ENCODE measurements at places on chromosomes 12 and 14.
A peak's percentile ranks its signal among the peaks of the same experiment; 100 is the strongest.

- DNase-seq: peak; percentile 82
These were observed 15.5 kb upstream of the MLXIP start for GRCh38 chr12:122062832-122063693.

- DNase-seq: peak; percentile 64
These were observed 1.4 kb downstream of the ADIPOR2 start for GRCh38 chr12:1692226-1692625.

- DNase-seq: no peak
These were observed 19.7 kb downstream of the BTBD6 start for GRCh38 chr14:105267820-105268548.

DNA sequence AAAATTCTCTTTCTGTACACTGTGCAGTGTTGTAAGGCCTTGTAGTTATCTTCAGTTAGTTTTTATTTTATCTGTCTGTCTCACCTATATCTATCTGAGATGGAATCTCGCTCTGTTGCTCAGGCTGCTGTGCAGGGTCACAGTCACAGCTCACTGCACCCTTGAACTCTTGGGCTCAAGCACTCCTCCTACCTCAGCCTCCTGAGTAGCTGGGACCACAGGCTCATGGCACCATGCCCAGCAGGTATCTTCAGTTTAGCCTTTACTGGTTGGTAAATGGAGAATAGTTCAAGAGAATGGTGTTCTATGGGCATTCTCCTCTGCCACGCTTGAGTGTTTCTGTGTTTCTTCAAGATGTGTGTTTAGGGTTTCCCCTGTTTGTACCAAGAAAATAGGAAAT, 13.6 kb downstream of the TULP3 start:
- DNase-seq: no peak

DNA sequence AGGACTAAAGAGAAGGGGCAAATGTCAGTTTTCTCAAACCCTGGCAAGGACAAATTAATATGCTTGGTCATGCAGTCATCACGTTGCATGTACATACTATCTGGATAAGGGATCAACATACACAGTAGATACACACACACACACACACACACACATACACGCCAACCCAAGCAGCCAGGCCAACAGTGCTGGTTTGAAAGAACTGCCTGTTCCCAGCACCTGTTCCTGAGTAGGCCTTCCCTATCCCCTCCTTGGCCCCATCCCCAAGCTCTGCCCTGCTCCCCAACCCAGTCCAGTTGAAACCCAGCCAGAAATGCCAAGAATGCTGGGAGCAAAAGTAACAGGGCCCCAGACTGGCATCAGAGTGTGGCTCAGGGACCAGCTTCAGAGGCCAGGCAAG, 4.4 kb downstream of the ITGA7 start:
- DNase-seq: no peak

DNA sequence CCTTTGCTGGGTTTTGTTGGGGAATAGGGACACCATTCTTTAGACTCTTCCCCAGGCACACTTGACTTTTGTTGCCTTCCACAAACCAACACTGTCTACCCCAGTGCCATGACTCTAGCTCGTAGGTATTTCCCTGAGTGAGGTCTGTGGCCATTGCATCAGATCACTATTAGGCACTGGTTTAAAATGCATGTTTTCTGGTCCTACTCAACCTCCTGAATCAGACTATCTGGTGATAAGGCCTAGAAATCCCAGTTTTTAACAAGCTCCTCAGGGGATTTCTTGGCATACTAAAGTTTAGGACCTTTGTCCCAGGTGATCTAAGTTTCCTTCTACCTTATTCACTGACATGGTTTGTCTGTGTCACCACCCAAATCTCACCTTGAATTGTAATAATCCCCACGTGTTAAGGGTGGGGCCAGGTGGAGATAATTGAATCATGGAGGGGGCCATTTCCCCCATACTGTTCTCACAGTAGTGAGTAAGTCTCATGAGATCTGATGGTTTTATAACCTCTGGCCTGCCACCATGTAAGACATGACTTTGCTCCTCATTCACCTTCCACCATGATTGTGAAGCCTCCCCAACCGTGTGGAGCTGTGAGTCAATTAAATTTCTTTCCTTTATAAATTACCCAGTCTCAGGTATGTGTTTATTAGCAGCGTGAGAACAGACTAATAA, 87.8 kb upstream of the PSMC1 start:
- DNase-seq: no peak

DNA sequence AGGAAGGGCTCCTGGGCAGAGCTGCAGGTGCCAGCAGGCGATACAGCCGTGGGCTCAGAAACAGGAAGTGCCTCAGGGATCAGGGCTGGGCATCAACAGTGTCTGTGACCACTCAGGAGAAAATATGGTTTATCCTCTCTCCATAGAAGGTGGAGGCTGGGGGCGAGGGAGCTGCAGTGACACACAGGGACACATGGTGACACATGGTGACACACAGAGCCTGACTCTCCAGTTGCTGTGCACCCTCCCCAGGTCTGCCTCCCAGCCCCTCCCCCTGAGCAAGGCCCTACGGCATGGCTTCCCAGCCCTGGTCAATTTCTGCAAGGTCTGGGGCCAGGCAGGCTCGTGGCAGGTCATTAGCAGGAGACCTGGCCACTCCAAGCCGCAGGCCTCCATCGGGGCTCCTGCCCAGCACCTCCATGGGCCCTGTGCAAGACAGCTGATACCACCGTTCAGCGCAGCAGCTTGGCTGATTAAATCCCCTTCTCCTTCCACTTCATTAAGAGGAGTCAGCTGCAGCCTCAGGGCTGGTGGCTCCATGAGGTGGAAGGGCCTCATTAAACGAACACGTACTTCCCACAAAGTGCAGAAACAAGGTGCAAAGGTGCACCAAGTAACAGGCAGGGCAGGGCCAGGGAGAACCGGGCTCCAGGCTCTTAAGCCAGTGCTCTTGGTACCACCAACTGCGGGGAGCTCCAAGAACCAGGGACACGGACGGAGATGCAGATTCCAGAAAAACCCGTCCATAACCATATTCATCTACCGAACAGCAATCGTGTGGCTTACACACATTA, 60.7 kb downstream of the CCNK start:
- DNase-seq: no peak

DNA sequence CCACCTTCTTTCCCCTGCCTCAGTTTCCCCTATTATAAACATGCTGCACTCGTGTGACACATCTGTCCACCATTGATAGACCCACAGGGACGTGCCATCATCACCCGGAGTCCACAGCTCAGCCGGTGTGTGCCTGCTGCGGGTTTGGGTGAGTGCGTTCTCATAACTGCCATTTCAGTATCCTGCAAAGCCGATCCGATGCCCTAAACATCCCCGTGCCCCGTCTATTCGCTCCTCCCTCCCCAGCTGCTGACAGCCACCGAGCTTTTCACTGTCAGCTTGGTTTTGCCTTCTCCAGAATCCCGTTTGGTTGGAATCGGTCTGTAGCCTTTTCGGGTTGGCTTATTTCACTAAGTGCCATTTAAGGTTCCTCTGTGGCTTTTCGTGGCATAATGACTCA, 3.9 kb downstream of the LRCOL1 start:
- DNase-seq: no peak

GRCh38 chr12:59977779-59978178, 381.9 kb downstream of the SLC16A7 start:
- no peak for DNase-seq

- DNase-seq: no peak
These were observed 53.7 kb upstream of the PLEKHA5 start for GRCh38 chr12:19075711-19076340.

DNA sequence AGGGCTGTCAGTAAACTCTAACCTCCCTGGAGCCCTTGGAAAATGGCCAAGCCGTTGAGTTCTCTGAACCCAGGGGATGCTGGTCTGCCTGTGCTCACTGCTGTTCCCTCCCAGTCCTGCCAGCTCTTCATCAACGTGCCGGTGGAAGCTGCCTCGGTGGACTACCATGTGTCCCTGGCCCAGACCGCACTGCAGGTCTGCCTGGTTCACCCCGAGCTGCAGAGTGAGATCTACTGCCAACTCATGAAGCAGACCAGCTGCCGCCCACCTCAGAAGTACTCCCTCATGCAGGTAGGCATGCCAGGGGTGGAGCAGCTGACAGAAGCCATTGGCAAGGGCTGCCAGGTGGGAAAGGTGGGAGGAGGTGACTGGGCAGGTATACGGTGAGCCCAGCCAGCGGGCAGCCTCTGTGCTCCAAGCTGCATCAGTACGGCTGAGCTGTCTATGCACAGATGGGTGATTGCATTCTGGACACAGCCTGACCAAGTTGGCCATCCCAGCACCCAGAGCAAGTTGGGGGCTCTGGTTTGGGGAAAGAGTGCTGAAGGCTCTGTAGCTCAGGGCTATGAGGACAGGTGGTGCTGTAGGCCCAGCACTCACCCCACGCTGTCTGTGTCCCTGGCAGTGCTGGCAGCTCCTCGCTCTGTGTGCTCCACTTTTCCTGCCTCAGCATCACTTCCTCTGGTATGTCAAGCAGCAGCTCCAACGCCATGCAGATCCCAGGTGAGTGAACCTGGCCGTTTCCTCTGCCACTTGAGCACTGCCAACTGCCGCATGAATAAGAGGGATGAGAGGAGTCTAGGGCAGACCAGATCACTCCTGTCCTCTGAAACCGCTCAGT, 21.9 kb downstream of the PIGH start:
- no peak for DNase-seq

- no peak for DNase-seq
These were observed 219.6 kb downstream of the CCDC91 start for GRCh38 chr12:28409892-28410291.

GRCh38 chr12:117155278-117156060, 34.8 kb downstream of the FBXO21 start:
- no peak for DNase-seq

DNA sequence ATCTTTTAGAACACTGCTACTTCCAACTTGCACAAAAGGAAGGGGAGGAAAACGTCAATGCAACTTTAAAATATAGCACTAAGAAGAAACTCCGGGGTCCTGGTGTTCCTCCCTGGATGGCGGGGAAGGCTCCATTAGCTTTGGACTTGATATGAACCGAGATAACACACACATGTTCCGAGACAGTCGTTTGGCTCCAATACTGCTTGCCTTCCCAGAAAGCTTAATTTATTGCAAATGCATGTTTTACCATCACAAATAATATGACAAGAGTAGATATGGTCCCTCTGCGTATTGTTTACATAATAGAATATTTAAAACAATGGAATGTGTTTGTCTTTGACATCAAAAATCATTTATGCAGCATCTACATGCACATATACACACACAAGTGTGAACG, 87.6 kb upstream of the CLMN start:
- no peak for DNase-seq

GRCh38 chr12:52037248-52037861, 13.9 kb upstream of the NR4A1 start:
- no peak for DNase-seq

DNA sequence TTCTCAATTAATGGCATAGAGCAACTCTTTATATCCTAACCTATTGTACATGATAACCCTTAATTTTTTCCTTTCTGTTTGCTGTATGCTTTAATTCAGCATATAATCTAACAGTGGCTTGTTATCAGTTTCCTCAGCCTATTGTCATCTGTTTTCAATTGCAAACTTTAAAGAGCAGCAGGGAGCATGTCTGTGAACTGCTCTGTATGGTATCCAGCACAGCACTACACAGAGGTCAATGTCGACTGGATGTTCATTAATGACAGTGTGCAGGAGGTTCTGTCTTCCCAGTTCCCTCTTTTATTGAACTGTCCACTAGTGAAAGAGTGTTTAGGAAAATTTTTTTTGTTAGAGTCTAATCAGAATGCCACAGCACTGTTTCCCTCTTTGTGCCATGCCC, 609.1 kb downstream of the SOX5 start:
- DNase-seq: no peak

- no peak for DNase-seq
These were observed 131.8 kb downstream of the TBX5 start for GRCh38 chr12:114274131-114274530.

- no peak for DNase-seq
These were observed 68.5 kb upstream of the FUT8 start for GRCh38 chr14:65344011-65344410.

GRCh38 chr14:93033983-93034670, 81.6 kb downstream of the ITPK1 start:
- DNase-seq: no peak

DNA sequence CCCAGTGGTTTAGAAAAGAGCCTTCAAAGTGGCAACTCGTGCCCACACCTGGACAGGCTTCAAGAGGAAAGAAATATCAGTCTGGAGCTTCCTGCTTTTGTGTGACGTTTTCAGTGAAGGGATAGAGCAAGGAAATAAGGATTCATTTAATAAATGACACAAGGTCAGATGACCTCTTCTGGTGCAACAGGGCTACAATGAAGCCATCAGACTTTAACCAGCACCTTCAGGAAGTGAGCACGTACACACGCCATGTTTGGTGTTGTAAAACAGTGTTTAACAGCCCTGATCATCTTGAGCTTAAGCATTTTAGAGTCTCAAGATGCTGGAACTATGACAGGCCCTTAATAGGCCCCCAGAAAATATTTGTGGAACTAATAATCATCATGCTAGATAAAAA, 59.1 kb downstream of the CCDC60 start:
- no peak for DNase-seq

All from suppressor macrophage treated with lipopolysaccharide for 1 hour (primary cell).